ENCODE measurements at places on chromosomes 5 and 9. TPM values are rescaled to one million over a fixed set of nuclear protein-coding genes. Genes with fewer than 3 reads are reported as not detected.

GRCh38 chr5:29304545-29304944 is 1888.9 kb upstream of the CDH6 start:
- no peak for DNase-seq

DNA sequence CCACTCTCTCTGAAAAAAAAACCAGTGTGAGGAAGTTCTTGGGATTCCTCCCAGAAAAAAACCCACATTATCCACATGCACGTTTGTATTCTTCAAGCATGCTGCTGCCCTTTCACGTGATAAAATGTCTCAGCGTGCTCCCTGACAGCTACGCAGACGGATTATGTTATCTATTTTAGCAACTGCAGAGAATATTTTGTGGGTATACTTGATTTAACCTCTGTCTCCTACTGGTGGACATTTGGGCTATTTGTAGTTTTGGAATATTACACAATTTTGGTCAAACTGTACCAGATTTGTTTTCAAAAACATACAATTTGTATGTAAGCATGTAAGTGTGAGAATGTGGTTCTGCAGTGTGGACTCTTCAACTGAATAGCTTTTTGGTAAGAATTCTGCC is 10.7 kb downstream of the PRRC2B start:
- no peak for DNase-seq

DNA sequence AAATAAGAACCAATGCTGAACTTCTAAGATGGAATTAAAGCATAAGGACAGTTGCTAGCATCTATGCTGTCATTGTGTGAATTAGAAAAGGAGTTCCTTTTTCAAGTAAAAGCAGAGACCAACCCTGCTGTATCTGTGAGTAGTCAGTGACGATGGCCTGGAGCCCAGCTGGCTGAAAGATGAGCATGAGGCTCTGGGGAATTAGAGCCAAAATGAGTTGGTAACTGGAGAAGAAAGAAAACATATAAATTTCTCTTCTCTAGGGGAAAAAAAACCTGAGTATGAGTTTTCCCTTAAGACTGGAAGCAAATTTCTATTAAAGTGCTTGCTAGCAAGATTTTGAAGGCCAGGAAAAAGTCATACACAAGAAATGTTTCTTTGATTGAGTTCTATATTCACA is 1.6 kb upstream of the SPZ1 start:
- DNase-seq = no peak

GRCh38 chr5:173940269-173940668 is 48.7 kb upstream of the C5orf47 start:
- no peak for DNase-seq

Gene CIZ1
- total RNA-seq = 140 TPM

Gene KIF12
- 0.22 TPM for total RNA-seq

Gene CCNJL
- total RNA-seq = 3.3 TPM
